ENCODE measurements at places on chromosomes 2 and 18.

- no peak for DNase-seq
Observed at GRCh38 chr2:168336786-168337388, 89.5 kb upstream of the STK39 start.

GRCh38 chr2:126658905-126659561, 3.1 kb downstream of the GYPC start:
- no peak for DNase-seq

GRCh38 chr18:40751186-40751585, 1203.8 kb upstream of the PIK3C3 start:
- DNase-seq: no peak

- peak; percentile 32 for DNase-seq
Observed at GRCh38 chr18:24488824-24489493, 28.5 kb downstream of the HRH4 start.

- DNase-seq: no peak
Observed at GRCh38 chr2:194319222-194319992, 1337.6 kb upstream of the SLC39A10 start.

DNA sequence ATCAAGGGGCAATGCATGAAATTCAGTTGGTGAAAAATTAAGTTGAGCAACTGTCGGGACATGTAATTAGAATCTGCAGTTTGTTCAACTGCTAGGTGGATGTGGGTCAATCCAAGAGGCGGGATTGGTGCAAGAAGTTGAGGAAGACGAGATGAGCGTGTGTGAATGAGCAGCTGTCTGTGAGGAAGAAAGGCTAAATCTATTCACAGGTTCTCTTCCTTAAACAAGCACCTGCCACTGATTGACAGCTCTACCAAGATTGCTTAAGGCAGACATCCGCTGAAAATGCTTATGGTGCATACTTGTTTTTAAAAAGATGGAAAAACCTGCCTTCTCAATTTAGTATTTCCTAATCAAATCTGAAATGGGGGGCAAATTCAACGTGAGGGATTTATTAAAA, 323.4 kb upstream of the THUMPD2 start:
- DNase-seq: no peak

GRCh38 chr2:164954954-164955701, at the start of gene SLC38A11:
Gene SLC38A11 (minus strand): TSS chr2:164955525. CDS start chr2:164955247, 278 bp downstream.
- DNase-seq: peak; percentile 8

DNA sequence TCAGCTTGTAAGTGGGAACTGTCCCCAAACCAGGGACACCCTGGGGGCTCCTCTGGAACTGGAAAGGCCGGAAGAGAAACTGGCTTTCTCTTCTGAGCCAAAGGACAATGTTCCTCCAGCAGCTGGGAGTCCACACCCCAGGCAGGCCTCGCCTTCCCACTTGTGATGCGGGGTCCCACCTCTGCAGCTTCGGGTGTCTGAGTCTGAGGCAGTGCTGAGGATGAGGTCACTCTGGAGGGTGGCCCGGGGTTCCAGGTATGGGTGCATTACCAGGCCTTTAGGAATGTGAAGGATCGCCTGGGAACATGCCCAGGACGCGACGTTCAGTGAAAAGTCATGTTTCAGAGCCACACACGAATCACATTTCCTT, 18.2 kb upstream of the BOK start:
- DNase-seq: no peak

- no peak for DNase-seq
Observed at GRCh38 chr2:200382874-200383273, 76.4 kb downstream of the SPATS2L start.

DNA sequence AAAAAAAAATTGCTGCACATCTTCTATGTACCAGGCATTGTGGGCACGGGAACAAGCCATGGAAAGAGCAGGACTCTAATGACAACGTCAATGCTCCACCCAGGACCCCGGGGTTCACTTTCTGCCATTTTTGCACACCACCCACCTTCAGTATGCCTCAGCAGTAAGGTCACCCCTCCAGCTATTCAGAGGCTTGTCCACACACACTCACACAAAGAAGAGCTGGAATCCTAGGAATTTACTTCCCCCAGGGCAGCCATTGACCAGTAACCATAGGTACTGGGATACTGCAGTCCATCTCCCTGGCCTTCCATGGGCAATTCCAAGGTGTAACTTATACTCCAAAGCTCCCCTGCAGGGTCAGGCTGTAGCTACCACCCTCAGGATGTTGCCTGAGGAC, 170.8 kb downstream of the SUCLG1 start:
- no peak for DNase-seq

DNA sequence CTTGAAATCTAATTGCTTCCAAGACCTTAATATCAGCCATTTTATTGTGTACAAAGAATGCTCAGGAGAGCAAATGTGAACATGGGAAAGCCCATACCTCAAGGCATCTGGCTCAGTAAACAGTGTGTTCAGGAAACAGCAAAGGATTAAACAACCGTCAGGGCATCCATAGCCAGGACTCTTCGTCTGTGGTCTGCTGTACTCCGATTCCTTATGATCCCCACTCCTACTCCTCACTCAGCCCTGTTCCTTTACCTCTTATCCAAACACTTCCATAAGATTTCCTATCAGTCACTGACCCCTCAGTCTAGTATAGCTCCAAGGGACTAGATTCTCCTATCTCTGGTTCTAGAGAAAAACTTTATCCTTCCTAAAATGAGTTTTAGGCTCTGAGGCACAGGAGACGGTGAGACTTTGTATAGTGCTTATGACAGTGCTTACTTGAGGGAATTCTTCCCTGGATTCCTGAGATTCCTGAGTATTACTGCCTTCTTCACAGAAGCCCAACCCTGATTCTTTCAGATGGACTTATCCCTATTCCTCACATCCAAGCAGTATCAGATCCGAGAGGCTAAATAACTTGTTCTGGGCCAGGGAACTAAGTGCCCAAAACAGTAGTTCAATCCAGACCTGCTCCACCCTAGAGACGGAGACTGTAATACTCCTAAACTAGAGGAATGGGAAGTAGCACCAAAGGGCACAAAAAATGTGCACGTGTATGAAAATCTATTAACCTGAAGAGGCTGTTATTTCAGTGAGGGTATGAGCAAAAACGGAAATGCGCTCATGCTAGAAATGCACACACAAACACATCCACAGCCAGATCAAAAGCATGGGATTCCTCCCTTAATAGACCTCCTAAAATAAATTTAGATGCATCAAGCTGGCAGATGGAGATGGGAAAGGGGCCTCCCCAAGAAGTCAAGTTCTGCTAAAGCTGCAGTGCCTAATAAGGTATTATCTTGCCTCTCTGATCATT, 42.1 kb upstream of the SIGLEC15 start:
- DNase-seq: no peak

DNA sequence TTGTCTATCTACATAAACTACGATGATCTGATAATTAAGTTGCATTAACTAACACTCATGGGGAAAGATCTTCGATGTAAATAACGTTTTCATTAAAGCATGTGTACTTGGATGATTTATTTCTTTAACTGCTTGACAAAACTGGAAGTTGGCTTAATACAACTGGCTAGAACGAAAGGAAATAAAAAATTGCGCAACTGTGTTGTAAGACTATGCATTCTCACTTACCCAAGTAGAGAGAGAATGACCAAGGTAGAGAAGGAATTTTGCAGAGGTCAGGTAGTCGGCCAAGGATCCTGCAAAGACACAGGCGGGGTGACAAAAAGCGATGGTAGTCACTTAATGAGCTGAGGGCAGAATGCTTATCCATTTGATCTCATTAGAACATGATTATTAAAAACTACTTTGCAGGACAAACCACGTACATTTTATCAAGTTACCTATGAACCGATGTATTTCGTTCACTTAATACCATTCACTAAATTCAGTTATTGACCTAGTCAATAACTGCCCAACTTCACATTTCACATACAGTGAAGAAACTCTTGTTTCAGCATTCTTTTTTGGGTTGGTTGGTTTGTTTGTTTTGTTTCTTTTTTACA, 900 bp downstream of the SLC40A1 start:
- no peak for DNase-seq

- DNase-seq: no peak
Observed at GRCh38 chr2:231197706-231198290, 633 bp upstream of the ARMC9 start.

GRCh38 chr2:220696280-220696669, 875.8 kb downstream of the EPHA4 start:
- DNase-seq: no peak

DNA sequence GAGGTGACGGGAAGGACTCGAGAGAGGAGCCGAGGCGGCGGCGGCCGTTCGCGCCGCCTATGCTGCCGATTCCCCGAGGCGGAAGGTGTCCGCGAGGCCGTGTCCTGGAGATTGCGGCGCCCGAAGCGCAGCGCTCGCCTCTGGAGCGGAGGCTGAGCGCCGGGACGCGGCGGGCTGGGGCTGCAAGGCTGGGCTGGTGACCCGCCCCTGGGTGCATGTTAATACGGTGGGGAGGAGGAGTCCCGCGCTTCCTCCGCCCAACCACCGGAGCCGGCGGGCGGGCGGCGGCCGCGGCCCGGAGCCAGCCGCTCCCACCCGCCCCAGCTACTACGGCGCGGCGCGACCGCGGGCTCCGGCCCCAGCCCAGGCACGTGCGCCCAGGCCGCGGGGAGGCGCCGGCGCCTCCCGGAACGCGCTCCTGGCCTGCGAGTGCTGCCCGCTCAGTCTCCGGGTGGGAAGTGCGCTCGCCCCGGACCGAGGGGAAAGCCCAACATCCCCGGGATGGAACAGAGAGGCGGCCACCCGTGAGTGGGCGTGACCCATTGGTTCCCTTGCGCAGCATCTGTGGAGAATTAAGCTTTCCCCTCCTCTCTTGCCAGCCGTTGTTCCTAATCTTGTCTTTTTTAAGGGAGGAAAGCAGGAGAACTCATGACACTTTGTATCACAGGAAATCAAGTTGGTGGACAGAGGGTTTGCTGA, at the start of gene DLGAP1:
TSS of gene DLGAP1 (minus strand) at position 195 of the 699 bp plus-strand sequence.
- DNase-seq: peak; percentile 64

- no peak for DNase-seq
Observed at GRCh38 chr2:241408849-241409248, 52.8 kb downstream of the FARP2 start.

DNA sequence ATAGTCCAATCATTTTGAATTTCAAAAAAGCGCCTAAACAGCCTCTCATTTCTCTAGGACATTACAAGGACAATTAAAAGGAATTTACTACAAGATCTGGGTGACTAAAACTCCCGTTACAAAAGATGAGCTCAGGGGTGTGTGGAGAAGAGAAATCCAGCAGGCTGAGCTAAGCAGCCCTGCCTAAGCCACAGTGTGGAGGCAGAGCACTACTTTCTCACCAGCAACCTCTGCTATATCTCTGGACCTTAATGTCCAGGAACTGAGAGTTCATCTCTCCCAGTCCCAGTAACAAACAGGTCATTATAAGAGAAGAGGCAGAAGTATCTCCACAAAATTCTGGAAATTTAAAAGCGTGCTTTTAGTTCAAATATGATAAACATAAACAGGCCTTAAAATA, 18.9 kb upstream of the ANKRD62 start:
- DNase-seq: no peak

GRCh38 chr2:160581035-160581434, 87.4 kb upstream of the RBMS1 start:
- DNase-seq: no peak

GRCh38 chr2:140200764-140201163, 1420.6 kb upstream of the NXPH2 start:
- no peak for DNase-seq

GRCh38 chr2:175887776-175888175, 114.3 kb downstream of the LNPK start:
- no peak for DNase-seq

GRCh38 chr2:225932811-225933413, 533.4 kb downstream of the NYAP2 start:
- no peak for DNase-seq

DNA sequence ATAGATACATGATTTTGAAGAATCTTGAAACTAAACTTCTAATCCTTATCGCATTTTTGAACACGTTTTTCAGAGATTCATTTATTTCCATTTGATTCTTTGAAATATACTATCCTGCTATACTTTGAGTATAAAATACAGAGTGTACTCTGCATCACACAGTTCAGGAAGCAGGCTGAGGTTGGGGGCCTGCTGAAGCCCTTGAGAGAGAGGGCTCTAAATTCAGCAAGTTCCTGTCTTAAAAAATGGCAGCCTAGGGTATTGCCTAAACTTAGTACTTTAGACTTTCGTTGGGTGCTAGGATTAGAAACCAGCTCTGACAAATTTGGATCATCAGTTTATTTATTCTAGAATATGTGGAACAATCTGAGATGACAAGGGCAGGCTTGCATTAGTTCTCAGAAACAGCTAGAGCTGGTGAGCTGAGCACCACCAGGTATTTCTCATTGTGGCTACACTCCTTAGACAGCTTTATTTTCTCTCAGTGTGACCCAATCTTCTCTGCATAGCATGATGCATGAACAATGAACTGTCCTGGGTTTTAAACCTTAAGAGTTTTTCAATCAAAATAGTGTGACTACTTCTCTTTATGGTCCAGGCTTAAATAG, 49.1 kb downstream of the TFPI start:
- DNase-seq: no peak

DNA sequence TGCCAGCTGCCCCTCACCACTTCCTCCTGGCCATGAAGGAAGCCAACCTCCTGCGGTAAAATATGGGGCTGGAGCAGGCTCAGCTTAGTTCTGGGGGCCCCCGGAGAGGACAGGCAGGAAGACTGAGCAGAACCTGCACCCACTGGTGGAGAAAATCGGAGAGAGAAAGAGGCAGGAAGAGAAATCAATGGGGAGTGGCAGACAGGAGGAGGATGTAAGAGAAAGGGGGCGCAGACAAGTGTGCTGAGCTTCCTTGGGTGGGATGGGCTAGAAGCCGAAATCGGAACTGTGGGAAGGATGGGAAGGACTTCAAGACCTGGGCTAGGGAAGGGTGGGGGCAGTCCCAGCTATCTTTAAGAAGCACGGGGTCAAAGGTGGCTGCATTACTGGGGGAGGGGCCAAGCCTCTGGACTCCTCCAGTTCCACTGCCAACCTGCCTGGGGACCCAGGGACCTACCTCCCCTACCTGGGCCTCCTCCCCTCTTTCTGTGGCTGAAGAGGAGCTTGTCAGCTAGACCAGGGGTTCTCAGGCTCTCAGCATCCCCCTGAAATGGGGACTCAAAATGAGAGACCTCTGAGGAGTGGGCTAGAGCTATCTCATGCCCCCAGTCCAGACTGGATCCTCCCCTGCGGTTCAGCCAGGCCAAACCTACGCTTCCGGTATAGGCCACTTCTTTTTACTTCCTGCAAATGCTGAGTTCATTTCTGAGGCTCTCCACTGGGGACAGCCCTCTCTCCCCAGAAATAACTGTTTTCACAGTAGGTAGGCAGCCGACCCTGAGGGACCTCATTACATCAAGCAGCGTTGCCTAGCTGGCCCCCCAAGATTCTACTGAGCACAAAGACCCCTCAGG, 33.6 kb upstream of the B3GNT7 start:
- DNase-seq: no peak

- DNase-seq: no peak
Observed at GRCh38 chr2:203580844-203581243, 45.7 kb upstream of the RAPH1 start.

All from endothelial cell (in vitro differentiated cells).